Esophagus squamous epithelium (tissue), 5 donors: ENCODE measurements at places on chromosomes 13 and 19.

DNA sequence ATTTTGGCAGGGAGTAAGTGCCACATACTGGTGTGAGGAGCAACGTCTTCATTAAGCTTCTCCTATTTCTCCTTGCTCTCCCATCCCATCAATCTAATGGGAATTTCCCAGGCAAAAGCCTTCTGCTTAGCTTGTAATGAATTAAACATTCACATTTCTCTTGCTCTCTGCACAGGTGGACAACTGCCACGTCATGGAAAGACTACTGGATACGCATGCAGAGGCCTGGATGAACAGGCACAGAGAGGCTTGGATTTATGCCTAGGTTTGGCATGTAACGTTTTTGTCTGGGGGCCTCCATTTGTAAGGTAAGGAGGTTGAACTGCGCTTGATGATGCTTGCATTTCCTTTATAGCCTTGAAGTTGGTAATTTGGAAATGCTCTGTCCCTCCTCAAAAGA, 374.8 kb downstream of the KLF12 start:
- DNase-seq = no peak

- no peak for DNase-seq
These were observed 5.9 kb upstream of the ATP4A start for GRCh38 chr19:35569281-35569781.

DNA sequence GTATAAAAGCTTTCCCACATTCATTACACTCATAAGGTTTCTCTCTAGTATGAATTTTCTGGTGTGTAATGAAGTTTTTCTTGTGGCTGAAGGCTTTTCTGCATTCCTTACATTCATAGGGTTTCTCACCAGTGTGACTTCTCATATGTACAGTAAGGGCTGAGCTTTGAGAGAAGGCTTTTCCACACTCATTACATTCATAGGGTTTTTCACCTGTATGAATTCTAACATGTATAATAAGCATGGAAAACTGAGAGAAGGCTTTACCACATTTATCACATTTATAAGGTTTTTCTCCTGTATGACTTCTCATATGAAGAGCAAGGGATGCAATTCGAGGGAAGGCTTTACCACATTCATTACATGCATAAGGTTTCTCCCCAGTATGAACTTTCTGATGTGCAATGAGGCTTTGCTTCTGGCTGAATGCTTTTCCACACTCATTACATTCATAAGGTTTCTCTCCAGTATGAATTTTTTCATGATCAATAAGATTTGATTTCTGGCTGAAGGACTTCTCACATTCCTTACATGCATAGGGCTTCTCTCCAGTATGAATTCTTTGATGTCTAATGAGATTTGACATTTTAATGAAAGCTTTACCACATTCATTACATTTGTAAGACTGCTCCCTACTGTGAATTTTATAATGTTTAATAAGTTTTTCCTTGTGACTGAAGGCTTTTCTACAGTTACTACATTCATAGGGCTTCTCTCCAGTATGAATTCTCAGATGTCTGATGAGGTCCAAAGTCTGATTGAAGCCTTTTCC, 42.6 kb downstream of the ZNF527 start:
- no peak for DNase-seq

DNA sequence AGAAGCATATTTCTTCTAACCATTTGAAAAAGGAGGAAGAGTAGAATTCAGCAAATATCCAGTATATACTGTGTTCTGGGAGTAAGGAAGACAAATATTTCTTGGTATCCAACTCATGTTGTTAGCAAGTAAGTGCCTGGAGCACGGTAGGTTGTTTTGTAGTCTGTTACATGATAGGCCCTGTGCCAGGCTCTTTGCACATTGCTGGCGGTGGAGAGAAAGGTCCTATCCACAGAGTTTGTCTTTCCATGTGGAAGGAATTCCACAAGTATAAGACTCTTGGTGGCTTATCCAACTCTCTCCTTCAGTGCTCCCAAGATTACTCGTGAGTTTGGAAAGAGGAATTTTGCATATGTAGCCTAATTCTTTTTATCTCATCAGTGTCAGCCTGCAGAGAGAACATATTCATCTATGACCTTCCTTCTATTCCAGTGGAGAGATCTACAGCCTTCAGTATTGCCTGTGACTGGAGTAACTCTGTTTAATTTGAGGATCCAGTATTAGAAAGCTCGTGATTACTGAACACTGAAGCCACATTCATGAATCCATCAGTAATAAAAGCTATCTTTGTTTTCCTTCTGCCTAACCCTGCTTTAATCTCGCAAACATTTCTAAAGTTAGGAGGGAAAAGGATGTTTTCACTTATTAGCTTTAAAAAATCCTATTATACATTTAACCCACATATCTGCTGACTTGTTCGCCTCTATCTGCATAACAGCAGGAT, 183.9 kb upstream of the CSNK1A1L start:
- DNase-seq = no peak
